ENCODE measurements at places on chromosomes 1 and 21.

GRCh38 chr1:60848583-60849188, 233.7 kb upstream of the NFIA start:
- peak; percentile 40 for DNase-seq

GRCh38 chr1:116674751-116675150, 7.2 kb upstream of the IGSF3 start:
- no peak for DNase-seq

DNA sequence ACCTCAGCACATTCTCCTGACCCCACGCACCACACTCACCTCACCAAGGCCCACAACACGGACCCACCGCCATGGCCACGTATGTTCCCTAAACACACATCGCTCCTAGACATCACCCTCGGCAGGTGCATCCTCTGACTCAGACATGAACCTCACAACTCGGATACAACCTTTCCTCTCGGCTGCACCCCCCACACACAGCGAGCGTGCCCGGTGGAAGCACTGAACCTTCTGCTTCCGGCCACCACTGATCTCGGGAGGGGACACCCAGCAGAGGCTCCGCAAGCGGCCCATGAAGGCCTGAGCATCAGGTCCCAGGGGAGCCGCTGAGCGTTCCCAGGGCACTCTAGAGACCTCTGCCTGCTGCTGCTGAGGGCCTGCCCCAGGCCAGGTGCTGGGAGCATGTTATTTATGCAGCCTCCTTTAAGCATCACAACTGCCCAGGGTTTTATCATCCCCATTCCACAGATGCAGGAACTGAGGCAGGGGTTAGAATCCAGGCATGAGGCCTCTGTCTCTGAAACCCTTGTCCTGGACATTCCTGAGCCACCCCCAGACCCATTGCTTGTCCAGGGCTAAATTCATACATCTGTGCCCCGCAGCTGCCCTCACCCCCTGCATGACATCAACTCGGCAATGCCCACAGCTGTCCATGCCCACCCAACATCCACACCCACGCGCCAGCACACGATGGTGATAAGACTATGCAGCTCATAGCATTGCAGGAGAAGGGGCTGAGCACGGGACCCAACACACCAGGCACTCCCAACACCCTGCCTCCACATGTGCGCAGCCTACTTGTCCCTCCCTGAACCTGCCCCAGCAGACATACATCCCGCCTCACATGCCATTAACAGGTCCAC, 27.0 kb downstream of the SDC3 start:
- no peak for DNase-seq

DNA sequence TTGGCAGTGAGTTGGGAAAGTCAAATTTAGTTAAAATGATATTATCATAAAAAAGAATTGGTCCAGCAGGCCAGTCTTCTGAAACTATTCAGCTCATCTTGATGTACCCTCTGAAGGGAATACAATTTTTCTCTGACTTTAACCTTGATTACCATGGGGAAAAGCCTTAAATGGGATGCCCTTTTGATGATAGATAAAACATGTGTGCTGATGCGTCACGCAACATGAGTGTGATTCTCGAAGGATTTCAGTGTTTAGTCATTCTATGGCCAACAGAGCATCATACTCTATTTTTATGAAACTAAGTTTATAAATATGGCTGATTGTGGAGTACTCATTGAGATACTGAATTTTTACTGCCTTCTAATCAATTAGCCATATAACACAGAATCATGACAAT, 171.5 kb downstream of the ZNF281 start:
- no peak for DNase-seq

- no peak for DNase-seq
Observed at GRCh38 chr21:18931237-18931636, 527.7 kb upstream of the TMPRSS15 start.

Data from iris pigment epithelial cell (primary cell).